ENCODE measurements at places on chromosomes 6 and 20.

DNA sequence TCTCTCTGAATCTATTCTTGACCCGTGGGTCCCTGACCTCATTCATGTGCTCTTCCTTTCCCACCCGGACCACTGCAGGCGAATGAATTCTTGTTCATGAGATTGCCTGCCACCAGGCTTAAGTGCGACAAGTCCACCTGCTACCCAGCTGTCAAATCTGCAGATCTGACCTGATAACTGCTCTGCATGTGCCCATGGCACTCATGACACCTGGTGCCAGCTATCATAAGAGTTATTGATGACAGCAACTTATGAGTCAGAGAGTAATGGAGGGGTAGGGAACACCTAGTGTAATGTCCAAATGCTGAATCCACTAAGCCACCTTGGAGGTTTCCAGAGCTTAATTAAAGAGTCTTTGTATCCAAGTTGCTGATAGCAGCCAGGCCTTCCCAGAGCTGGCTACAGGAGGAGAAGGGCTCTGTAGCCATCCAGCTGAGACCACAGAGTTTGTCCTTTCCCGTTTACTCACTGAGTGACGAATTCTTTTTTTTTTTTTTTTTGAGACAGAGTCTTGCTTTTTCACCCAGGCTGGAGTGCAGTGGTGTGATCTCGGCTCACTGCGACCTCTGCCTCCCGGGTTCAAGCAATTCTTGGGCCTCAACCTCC is 17.4 kb downstream of the SHLD1 start:
- DNase-seq, result no peak

DNA sequence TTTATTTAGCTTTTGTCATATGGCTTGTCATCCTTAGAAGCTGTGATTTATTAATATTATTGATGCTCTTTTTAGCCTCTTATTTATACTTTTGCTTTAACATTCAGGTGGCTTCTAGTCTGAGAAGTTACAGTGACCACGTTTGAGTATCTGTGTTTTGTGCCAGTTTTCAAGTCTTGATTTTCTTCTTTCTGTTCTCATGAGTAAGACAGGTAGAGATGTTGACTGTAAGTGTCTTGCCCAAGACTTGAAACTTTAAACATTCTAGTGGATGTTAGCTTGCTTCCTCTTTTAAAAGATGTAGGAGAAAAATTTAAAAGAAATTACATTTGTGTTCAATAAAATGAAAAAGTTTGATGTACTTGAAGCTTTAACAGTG is 122.6 kb downstream of the LRRC1 start:
- DNase-seq, result no peak

GRCh38 chr20:61674688-61675087 is 391.0 kb downstream of the TAF4 start:
- peak; percentile 31 for DNase-seq

DNA sequence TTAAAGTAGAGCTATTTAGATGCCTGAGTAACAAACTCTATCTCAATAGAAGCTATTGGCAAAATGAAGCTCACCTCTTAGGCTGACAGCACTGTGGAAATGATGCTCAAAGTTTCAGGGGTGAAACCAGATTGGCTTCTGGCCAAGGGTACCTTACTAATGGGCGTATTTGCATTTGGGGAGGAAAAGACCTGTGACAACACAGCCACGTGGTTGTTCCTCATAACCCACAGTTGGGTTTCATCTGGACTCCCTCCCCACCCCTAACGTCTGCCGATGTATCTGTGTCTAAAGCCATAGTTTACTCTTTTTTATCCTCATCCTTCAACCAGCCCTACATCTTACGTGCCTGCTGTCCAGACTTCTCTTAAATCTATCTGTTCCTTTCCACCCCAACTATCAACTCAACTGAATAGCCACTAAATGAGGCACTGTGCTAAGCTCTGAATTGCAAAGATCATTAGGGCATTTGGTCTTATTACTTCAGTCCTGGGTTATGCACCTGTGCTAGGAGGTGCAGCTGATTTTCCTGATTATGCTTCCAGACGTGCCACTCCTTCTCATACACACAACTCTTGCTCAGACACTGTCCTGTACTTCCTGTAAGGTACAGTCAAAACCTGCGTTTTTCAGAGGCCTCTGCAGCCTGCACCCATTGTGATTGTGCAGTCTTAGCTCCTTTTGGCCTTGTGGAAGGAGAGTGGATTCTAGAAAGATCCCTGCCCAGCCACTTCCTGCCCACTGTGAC is 80.6 kb upstream of the ARMC2 start:
- DNase-seq, result no peak

DNA sequence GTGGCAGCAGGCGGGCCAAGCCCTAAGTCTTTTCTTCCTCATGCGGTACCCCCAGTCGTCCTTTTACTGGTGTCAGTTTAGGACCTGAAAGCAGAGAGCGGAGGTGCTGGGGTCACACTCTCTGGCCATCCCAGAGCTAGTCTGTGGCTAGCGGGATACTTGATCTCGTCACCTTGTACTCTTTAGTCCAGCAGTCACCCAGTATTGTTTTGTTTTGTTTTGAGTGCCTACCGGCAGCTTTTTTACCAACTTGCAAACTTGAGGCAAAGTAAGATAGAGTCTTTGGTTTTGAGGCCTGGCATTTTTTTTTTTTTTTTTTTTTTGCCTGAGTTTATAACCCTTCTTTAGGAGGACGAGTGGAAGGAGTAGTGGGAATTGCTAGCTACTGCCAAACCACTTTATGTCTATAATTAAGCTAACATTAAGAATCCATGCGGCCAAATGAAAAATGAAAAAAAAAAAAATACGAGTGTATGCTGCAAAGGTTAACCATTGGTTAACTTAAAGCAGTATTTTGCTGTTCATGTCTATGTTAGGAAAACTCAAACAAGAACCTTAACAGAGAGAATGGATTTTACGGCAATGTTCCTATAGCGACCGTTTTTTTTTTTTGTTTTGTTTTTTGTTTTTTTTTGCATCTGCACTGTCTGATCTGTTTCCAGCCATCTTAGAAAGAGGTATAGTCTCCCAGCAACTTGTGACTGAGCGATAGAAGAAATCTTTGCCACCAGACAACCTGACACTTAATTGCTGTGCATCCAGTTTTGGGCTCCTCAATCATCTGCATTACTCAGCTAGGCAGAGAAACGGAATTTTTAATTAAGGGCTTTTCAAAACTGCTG is 56.9 kb downstream of the FAM217A start:
- DNase-seq, result no peak

GRCh38 chr6:132344811-132345210 is 56.5 kb downstream of the MOXD1 start:
- DNase-seq, result no peak

GRCh38 chr6:166473886-166474571 is 91.3 kb upstream of the MPC1 start:
- no peak for DNase-seq

- DNase-seq, result no peak
These were observed 579.5 kb downstream of the TFAP2B start for GRCh38 chr6:51398064-51398705.

DNA sequence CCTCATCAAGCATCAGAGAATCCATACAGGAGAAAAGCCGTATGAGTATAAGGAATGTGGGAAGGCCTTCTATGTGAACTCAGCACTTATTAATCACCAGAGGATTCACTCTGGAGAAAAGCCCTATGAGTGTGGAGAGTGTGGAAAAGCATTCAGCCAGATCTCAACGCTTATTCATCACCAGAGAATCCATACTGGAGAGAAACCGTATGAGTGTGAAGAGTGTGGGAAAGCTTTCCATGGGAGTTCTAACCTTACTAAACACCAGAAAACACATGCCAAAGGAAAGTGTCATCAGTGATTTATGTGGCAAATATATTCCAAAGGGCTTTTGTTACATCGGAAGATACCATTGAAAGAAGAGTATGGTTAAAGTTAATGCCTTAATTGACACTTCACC is 25.4 kb downstream of the ZKSCAN8 start:
- DNase-seq, result no peak
